ENCODE measurements at places on chromosomes 5 and 9.

GRCh38 chr5:119708076-119708790, 78.9 kb downstream of the FAM170A start:
- no peak for DNase-seq

DNA sequence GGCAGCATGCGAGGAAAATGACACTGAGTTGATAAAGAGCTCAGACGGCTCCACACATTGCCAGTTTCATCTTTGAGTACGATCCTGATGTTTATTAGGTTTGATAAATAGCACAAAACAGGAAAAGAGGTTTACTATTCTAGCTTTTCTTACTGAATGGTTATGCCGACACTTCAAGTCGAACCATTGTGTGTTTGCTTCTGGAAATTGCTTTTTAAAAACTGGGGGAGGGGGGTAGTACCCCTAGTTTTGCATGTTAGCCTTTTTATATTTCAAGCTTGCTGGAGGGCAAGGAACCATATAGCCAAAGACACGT, 5.2 kb downstream of the PTCH1 start:
- DNase-seq, result no peak

DNA sequence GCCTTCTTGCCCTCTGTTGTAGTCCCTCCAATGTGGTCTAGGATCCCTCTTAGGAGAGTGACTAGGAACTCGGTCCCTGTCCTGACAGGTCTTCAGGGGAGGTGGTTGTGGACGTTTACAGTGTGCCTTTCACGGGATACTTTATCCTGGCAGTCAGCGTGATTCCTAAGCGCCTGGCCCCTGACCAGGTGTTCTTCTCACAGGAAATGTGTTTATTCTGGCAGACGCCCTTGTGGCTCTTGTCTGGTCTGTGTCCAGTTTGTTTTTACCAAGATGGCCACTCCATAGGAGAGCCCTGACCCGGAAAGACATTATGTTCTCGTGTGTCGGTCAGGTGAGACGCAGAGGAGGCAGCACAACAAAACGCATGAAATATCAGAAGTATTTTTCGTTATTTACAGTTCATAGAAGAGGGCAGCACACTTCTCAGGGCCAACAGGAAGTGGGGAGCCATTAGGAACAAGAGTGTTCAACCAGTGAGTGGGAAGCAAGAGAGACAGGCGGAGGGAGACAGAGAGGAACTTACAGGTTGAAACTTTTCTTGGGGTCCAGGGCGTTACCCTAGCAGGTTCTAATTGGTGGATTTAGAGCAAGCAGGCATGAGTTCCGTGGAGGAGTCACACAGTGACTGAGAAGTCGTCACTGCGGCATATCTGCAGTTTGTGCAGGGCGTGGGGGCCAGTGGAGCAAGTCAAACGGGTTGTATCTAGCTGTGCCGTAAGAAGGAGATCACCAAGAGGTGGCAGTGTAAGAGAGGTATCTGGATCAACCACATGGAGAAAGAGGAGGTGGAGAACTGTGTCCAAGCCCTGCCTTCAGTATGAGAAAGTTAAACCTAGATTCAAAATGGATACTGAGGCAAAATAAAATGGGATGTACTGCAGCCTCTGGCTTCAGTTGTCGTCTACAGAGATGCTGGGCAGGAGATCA, 412.9 kb downstream of the ZSWIM6 start:
- DNase-seq, result no peak

GRCh38 chr5:172926796-172927195, 32.4 kb upstream of the RPL26L1 start:
- no peak for DNase-seq

GRCh38 chr5:10859393-10860195, 98.6 kb upstream of the DAP start:
- no peak for DNase-seq

GRCh38 chr5:67211926-67212325, 15.3 kb upstream of the CD180 start:
- DNase-seq, result no peak

DNA sequence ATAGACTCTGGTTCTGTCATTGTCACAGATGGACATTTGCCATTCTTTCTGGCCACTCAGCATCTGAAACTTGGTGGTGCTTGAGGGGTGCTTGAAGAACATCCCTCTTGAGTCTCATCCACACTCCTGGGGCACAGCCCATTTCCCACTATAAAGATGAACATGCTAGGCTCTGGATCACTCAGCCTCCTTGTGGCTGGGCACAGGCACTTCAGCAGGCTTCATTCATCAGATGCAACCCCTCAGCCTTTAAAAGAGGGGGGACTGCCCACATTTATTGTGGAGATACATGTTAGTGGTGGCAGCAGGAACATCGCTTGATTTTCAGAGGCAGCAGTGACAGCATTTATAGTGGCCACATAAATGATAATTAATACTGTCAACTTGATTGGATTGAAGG, 124.7 kb upstream of the NIPBL start:
- DNase-seq, result no peak

DNA sequence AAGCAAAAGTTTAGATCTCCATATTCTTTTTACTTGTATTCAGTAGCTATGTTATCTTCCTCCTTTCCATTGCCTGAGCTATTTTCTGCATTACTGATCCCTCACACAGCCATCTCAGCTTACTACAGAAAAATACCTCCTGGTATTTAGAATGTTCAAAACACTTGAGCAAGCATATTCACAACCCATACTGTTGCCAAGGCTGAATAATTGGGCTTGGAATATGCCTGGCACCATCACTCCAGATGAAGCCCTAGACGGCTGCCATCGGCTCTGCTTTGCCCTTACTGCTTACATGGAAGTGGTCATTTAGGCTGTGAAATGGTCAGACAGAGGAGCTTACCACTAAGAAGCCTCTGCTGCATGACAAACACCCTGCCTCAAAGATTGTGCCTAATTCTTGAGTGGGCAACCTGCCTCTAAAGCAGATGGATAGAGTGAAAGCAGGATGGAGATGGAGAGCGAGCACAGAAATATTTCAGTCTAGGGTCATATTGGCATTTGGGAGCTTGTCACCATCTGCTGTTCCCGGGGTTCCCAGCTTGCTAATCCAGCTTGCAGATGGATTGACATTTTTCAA, 92.5 kb upstream of the TAS2R1 start:
- DNase-seq, result no peak

DNA sequence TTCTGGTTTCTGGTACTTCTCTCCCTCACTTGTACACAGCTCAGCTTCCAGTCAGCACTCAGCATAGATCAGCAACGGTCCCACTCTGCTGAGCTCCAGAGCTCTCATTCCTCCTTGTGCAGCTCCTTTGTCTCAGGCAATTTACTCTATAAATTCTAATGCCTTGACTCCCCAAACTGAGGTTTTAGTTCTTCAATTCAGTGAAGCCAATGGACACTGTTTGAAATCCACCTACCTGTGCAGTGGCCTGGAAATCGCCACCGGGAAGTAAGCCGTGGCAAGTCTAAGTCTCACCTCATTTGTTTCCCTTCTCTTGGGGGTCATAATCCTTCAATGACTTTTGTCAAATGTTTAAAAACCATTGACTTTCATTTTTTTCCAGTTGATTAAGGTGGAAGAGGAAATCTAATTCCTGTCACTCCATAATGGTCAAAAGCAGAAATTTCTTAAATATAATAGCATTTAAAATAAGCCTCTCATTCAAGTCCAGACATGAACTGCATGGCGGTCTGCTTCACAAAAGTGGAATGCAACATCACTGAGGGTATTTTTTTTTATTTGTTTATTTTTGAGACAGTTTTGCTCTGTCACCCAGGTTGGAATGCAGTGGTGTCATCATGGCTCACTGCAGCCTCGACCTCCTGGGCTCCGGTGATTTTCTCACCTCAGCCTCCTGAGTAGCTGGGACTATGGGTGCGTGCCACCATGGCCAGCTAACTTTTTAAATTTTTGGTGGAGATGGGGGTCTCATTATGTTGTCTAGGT, 79.6 kb downstream of the C7 start:
- no peak for DNase-seq

GRCh38 chr9:7205806-7206205, 448.0 kb downstream of the KDM4C start:
- DNase-seq, result no peak

DNA sequence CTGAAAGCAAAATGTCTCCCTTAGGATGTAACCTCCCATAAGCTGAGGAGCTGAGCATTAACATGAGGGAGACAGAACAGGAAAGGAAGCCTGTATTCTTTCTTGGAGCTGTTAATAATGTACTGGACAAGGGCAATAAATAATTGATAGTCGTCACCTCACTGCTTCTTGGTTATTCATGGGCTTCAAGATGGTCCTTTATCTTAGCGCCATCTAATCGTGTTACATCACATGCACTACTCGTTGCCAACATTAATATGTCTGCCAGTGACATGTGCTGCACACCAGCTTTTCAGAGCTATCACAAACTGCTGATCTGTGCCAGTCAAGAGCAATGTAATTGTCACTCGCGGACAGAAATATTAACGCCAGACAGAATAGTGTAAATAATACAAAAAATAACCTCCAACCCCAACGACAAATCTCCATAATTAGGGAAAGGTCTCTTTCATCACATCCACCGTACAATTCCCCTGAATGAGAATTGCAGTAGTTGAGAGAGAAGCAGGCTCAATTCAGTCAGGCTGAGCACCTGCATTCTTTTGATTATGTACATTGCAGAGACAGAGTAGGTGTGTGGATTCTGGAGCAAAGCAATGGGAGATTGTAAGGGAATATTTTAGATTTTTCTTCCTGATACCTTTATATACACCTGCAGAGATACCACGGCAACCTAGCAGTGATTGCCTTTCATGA, 267.1 kb downstream of the SPATA31D1 start:
- DNase-seq, result no peak

Data from CD4-positive, alpha-beta T cell treated with Interleukin-6 for 4 hours (primary cell).